ENCODE measurements at places on chromosomes 6 and 20.
A peak's percentile ranks its signal among the peaks of the same experiment; 100 is the strongest.

DNA sequence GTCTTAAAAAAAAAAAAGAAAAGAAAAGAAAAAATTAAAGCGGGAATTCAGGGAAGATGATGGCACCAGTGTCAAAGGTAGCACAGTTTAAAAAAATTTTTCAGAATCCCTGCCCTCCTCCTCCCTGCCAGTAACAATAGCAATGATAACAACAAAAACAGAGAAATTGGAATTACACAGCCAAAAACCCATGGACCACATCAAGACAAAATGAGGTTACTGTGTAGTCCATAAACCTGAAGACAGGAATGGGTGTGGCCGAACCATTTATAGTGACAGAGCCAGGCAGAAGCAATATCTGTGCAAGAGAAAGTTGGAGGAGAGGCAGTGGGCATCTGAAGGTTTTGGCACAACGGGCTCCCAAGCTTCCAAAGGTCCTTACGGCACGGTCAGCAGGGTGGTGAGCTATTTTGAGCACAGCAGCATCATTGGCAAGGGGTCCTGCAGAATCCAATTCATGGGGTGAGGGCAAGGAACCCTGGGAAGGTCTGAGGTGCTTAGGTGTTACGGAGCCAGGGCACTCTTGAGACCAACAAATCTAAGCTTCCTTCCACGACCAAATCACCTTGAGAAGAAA lies 202.3 kb downstream of the GMPR start:
- no peak for DNase-seq

DNA sequence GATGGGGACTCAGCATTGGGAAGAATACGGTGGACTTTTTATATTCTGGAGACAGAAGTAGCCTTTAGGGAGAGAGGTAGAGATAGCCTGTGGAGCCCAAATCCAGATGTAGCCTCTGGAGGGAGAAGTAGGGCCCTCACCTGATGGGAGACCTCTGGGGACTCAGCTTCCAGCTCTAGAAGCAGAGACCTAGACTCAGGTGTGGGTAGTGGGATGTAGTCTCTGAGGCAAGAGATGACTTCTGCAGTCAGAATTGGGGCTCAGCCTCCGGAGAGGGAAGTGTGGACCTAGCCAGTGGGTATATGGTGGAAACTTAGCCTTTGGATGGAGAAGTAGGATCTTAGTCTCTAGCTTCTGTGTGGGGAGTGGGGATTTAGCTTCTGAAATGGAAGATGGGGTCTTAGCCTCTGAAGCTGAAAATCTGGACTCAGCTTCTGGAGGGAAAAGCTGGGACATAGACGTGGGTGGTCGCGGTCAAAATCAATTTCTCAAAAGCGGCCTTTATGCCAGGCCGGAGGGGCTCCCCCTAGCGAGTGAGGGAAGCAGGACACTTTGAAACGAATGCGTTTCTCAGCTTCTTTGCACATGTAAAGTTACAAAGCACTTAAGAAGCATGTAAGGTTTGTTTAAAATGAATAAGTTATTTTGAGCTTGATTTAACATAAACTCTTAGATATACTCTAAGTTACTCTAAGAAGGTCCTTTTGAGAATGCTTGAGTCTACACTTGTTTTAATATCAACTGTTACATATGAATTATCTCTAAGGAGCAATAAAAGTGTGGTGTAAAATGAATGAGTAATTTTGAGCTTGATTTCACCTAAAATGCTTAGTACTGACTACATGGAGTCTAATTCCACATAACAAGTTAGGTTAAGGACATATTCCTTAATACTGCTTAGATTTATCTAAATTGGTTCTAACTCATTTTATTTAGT lies 12.9 kb upstream of the ZNF343 start:
- DNase-seq, result peak; percentile 38

DNA sequence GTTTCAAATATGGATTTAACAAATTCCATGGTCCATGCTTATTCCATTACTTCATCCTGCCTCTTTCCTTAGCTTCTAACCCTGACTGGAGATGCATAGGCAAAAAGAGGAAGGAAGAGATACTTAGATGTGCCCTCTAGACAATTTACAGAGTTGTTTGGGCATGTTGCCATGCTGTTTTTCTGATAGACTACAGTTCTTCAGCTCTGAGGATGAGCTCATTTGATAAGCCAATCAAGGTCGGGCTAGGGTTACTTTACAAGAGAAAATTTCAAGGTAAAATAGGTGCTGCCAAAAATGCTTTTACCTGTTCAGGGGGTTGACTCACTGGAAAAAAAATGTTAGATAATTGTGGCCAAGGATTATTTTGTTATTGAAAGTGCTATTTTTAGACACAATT lies 5.9 kb downstream of the HCRTR2 start:
- no peak for DNase-seq

DNA sequence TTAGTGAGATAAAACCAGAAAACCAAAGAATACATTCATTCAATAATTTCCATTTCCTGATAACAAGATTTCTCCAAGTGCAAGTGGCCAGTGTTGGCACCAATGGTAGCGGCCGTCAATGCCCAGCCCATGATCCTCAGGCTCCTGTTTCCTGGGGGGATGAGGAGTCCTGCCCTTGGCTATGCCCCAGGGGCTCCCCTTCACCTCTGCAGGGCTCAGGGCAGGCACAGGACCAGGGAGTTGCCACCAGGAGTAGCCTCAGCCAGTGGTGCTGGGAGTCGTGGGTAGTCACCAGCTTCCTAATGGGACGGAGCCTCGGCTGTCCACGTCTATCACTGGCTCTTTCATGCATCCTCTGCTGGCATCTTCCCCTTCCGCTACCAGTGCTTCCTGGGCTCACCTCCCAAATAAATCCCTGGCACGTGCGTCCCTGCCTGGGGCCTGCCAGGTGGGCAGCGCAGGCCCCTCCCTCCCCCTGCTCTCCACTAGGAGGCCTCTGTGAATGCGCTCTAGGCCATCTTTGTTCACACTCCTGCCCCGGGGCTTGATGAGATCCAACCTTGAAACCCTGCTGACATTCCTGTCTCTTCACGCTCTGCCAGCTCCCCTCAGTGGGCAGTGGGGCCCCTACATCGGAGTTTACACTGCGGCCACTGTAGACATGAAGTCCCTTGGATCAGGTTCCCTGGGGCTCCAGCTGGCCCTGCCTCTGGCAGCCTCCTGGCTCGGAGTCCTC lies 215.7 kb downstream of the SYNDIG1 start:
- DNase-seq, result no peak

DNA sequence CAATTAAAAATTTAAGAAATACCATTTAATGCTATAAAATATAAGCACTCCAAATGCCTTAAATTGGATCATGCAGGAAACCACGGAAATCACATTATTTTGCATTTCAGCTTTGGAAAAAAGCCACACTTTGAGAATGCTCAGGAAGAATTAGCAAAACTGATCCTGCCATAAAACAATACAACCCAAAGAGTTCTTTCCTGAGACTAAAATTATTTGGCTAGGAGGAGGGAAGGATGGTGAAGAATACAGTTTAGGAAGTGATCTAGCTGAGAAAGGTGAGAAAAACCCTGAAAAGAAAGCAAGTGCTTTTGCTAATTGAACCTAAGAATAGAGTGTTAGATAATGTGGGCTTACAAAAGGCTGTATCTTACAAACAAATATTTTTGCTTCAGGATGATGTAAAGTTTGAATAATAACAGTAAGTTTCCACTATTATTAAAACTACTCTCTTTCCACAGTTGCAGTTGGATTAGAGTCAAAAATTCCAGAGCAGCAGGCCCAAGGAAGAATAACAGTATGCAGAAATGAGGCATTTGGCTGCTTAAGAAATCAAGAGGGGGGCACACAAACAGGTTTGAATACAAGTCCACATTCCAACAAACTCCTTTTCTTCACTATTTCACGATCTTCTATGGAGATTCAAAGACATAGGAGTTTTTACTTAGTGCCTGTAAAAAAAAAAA lies 565.4 kb downstream of the RFPL4B start:
- no peak for DNase-seq

- no peak for DNase-seq
Observed at GRCh38 chr20:24773168-24773567, 175.9 kb upstream of the CST7 start.

DNA sequence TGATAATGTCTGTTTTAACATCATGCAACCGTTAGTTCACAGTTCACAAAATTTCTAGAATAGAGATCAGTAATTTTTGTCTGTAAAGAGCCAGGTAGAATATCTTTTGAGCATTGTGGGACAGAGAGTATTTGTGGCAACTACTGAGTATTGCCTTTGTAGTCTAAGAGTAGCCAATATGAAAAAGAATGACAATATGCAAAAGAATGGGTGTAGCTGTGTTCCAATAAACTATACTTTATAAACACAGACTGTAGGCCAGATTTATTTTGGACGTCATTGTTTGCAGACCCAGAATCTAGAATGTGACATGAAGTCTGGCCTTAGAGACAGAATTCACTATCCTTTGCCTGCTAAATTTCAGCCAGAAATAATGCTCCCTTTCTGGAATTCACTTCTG lies 694.1 kb upstream of the MMS22L start:
- no peak for DNase-seq

DNA sequence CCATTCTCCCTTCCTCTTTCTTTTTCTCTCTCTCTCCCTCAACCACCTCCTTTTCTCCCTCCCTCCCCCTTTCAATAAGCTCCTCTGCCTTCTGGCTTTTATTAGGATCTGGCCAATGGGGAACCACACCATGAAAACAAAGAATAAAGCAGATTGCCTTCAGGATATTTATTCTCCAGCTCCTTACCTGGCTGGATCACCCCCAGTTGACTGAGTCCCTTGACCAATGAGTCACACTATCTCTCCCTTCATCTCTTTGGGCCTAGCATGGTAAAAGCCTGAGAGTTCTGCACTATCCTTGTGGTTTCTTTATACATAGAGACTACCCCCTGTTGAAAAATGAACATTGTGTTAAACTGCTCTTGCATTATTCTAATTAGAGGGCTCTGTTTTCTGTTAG lies 476.8 kb downstream of the EPHA7 start:
- no peak for DNase-seq

GRCh38 chr6:44192428-44193041 lies 24.2 kb upstream of the MYMX start:
- no peak for DNase-seq

DNA sequence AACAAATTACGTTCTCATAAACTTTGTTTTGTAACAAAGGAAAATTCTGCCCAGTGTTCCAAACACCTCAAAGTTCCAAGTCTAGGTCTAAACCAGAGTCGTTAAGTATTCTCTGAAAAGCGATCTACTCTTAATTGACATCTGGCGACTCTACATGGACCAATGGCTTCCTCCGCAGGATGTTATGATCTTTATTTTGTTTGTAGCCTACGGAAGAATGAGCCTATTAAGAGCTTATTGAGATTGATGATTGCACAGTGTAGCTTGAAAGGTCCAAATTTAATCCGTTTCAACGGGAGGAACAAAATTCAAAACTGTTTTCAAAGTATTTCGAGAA lies 61.1 kb downstream of the FAM217A start:
- DNase-seq, result no peak

DNA sequence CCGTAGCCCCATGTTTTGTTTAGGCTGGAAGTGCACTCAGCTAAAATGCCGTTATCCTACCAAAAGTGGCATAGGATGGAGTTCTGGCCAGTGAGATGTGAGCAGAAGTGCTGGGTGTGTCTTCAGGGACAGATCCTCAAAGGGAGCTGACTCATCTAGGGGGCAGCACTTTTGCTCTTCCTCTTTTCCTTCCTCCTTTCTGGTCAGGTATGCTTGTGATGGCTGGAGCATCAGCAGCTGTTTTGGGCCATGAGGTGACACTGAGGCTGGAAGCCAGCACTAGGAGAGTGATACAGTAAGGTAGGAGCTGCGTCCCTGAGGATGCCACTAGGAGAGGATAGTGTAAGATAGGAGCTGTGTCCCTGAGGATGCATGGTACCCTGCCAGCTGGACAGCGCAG lies 4.6 kb upstream of the OSBPL2 start:
- DNase-seq, result no peak

DNA sequence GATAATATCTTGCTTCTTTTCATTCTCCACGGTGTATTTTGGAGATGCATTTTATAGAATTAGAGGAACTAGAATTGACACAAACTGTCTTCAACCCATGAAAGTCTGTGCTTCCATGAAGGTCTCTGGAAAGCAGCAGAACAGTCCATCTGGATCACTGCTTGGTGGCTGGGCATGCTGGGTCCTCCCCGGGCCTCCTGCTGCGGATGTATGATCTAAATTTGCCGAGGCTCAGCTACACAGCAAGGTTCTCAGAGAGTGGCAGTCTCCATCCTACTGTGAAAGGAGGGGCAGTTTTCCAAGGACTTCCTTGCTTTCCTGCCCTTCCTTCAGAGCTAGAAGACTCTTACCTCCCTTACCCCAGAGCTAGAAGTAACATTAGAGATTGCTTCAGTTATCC lies 15.1 kb downstream of the PKIG start:
- DNase-seq, result no peak
